Naive thymus-derived CD4-positive, alpha-beta T cell (primary cell): ENCODE measurements at places on chromosomes 2 and 18. TPM values are rescaled to one million over a fixed set of nuclear protein-coding genes. Genes with fewer than 3 reads are reported as not detected.

DNA sequence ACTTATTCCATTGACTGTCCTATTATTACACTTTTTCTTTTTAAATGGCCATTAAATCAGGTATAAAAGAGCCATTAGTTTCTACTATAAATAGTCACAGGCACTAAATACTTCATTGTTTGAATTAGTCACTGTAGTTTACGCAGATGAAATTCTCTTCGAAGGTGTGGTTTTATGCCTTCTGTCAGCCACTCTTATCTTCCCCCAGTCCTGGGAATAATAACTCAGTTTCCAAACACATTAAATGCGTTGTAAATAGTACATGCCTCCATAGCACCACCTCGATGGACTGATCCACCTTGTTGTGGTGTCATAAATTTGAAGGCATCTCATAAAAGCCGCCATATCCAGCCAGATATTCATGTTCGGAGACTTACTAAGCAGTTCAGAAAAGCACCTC is 72.1 kb upstream of the PARD3B start:
- H3K27ac ChIP-seq: no peak overlapping the region
- no peaks in the 10 kb centered on the region for H3K36me3 ChIP-seq
- no peaks in the 10 kb centered on the region for H3K27me3 ChIP-seq

DNA sequence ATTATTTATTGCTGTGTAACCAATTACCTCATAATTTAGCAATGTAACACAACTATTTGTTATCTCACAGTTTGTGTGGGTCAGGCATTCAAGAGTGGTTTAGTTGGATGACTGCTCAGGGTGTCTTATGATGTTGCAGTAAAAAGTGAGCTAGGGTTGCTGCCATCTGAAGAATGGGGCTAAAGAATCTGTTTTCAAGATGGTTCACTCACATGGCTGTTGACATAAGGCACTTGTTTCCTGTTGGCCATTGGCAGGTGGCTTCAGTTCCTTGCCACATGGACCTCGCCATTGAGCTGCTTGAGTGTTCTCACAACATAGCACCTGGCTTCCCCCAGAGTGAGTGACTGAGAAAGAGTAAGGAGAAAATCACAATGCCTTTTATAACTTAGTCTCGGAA is 123.2 kb downstream of the TMEM17 start:
- no peaks in the 10 kb centered on the region for H3K27me3 ChIP-seq

DNA sequence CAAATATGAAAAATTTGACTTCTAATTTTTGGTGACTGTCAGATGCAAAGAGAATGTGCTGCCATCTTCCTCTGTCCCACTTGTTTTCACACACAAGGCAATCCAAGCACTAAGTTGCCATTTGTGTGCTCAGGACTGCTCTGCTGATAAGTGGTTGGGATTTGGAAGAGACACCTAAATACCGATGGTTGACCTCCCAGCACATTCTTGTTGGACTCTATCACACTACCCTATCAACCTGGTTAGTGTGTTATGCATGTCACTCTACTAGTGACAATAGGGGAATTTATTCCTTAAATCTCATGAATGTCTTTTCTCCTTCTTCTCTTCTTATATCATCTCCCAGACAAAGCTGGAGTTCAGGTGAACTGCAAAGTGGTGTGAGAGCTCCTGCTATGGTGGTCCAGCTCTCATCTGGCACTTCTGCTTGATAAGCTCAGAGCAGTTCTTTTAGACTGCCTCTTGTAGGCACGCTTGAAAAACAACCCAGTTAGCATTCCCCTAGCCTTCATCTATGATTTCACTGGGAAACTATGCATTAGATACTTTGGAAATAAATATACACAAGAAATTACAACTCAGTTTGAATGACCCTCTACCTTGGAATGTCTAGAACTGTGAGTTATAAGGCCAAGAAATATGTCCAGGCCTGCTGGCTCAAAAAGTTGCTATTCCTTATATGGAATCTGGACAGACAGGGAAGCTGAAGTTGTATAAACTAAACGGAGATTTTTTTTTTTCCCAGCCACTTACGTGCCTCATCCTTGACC is 404.8 kb downstream of the MEIS1 start:
- no peaks in the 10 kb centered on the region for H3K27me3 ChIP-seq
- DNase-seq: no peak
- no peak overlapping the region for H3K27ac ChIP-seq
- no peak overlapping the region for H3K4me3 ChIP-seq

DNA sequence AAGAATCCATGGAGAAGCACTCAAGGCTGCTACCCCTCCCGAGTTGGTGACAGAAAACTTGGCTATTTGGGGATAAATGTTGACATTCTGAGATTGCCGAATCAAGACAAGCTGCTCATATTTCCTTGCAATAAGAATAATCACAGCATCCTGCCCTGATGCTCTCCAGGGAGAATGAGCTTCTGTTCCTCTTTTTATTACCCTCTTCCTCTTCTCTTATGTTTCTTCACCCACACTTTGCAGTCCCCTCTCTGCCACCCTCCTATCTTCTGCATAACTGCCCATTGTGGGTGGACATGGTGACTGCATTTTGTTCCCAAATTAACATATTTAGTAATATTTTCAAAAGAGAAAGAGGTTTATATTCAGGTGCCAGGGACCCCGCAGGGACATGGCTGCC is 11.9 kb upstream of the MSGN1 start:
- no peak for DNase-seq
- no peak overlapping the region for H3K4me3 ChIP-seq
- no peaks in the 10 kb centered on the region for H3K4me1 ChIP-seq
- H3K36me3 ChIP-seq: no peaks in the 10 kb centered on the region
- H3K27me3 ChIP-seq: no peaks in the 10 kb centered on the region

The ETAA1 gene
- 6.6 TPM for total RNA-seq

- H3K27ac ChIP-seq: no peak overlapping the region
- H3K4me1 ChIP-seq: no peaks in the 10 kb centered on the region
- DNase-seq: no peak
Measured at GRCh38 chr2:129763966-129764365, 215.5 kb upstream of the RAB6C start.

DNA sequence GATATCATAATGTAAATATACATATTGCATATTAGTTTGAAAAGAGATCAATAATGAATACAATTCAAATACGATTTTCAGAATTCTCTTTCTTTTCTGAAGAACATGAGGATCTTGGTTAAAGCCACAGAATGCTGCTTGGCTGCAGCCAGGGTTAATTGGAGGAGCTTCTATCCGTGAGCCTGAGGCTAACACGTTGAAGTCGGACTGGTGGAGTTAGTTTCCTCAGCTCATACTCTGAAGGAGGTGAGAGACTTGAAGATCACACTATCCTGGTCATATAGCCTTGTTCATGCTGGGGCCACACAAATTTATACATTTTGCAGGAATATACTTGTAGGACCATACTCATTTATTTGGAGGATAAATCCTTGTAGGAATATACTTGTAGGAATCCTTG is 335.8 kb downstream of the TRIB2 start:
- no peak overlapping the region for H3K4me3 ChIP-seq
- no peaks in the 10 kb centered on the region for H3K4me1 ChIP-seq
- no peaks in the 10 kb centered on the region for H3K36me3 ChIP-seq
- H3K27me3 ChIP-seq: no peaks in the 10 kb centered on the region

- no peaks in the 10 kb centered on the region for H3K4me1 ChIP-seq
- H3K27me3 ChIP-seq: no peaks in the 10 kb centered on the region
- no peak overlapping the region for H3K27ac ChIP-seq
- H3K36me3 ChIP-seq: no peaks in the 10 kb centered on the region
- DNase-seq: no peak
Measured at GRCh38 chr2:37527361-37527760, 144.1 kb downstream of the CDC42EP3 start.

- H3K4me1 ChIP-seq: no peaks in the 10 kb centered on the region
- no peaks in the 10 kb centered on the region for H3K36me3 ChIP-seq
- no peak for DNase-seq
- no peaks in the 10 kb centered on the region for H3K27me3 ChIP-seq
- H3K4me3 ChIP-seq: no peak overlapping the region
- no peak overlapping the region for H3K27ac ChIP-seq
Measured at GRCh38 chr2:146278881-146279280, 1565.9 kb upstream of the ACVR2A start.

DNA sequence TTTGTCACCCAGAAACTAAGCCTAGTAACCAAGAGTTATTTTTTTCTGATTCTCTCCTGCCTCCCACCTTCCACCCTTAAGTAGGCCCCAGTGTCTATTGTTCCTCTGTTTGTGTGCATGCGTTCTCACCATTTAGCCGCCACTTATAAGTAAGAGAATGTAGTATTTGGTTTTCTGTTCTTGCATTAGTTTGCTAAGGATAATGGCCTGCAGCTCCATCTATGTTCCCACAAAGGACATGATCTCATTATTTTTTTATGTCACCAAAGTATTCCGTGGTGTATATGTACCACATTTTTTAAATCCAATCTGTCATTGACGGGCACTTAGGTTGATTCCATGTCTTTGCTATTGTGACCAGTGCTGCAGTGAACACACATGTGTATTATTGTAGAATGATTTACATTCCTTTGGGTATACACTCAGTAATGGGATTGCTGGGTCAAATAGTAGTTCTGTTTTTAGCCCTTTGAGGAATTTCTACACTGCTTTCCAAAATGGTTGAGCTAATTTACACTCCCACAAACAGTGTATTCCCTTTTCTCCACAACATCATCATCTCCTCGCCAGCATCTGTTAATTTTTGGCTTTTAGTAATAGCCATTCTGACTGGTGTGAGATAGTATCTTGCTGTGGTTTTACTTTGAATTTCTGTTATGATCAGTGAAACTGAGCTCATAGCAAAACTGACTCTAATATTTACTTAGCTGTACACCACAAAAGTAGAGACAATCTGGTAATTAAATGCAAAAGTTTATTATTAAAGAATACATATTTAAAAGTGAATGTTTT is 660.1 kb upstream of the SLC8A1 start:
- no peaks in the 10 kb centered on the region for H3K4me1 ChIP-seq
- H3K4me3 ChIP-seq: no peak overlapping the region
- no peaks in the 10 kb centered on the region for H3K36me3 ChIP-seq

GRCh38 chr2:224722770-224723169 is 6.6 kb upstream of the CCDC195 start:
- no peaks in the 10 kb centered on the region for H3K36me3 ChIP-seq
- H3K4me1 ChIP-seq: no peaks in the 10 kb centered on the region
- no peak overlapping the region for H3K4me3 ChIP-seq
- no peaks in the 10 kb centered on the region for H3K27me3 ChIP-seq
- H3K27ac ChIP-seq: no peak overlapping the region
- no peak for DNase-seq

GRCh38 chr2:202064171-202064880 is 8.7 kb upstream of the KIAA2012 start:
- no peak for DNase-seq
- H3K36me3 ChIP-seq: no peaks in the 10 kb centered on the region
- no peaks in the 10 kb centered on the region for H3K4me1 ChIP-seq
- H3K4me3 ChIP-seq: no peak overlapping the region

The PJVK gene
- total RNA-seq: 3.8 TPM

The PROKR1 gene
- total RNA-seq: not detected

The APCDD1 gene
- total RNA-seq: not detected

DNA sequence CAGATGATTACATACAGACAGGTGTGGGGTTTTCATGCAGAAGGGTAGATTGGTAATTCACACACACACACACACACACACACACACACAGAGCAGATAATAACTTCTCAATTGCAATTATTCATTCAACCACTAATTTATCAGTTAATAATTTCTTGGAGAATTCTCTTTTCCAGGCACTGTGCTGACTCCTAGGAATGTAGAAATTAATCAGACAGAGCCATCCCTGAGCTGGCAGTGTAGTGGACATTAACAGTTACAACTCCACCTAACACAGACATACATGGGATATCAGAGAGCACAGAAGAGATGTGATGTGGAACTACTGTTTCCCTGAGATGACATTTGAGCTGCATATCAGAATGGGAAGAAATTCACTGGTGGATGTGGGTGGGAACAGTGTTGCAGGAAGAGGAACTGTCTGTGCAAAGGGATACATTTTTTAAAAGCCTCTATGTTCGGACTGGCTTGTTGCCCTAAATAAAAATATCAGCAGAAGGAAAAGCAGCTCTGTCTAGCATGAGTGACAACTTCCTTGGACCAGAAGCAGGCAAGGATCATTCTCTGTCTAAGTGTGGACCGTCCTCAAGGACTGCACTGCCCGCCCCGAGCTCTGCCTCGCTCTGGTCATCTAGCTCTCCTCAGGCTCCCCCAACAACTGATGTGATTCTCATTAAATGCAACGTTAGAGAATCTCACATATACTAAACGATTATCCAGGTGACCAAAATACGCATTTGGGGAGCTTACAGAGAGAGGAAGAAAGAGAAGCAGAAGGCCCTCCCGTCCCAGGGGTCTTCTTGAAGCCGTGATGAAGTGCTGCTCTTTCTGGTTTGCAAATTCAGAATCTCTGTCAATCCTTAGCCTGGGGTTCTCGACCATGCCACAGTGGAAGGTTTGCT is 173.4 kb upstream of the TRIB2 start:
- H3K27me3 ChIP-seq: no peaks in the 10 kb centered on the region
- H3K4me3 ChIP-seq: no peak overlapping the region
- DNase-seq: no peak
- H3K4me1 ChIP-seq: no peaks in the 10 kb centered on the region

The GALNT14 gene
- not detected for total RNA-seq

DNA sequence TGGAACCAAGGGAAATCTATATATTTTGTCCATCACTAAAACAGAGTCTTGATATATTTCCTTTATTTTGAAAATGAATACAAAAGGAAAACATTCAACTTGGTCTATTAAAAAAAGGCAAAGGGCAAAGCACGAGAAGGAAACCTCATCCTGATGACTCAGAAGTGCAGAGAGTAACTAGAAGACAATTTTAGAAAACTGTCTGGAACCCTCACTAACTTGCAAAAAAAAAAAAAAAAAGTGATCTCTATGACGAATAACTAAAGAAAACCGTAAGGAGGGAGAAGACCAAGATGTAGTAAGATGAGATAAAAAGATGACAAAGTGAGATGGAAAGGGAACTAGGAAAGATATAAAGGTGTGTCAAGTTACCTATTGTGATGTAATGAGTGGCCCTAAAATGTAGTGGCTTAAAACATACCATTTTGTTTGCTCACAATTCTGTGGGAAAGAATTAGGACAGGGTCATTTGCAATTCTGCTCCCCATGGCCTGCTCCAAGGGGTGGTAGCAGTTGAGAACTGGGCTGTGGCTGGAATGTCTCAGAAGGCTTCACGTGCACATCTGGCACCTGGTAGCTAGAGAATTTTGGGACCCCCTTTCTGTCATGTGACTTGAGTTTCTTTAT is 303.0 kb downstream of the DYSF start:
- no peak overlapping the region for H3K4me3 ChIP-seq
- H3K27me3 ChIP-seq: no peaks in the 10 kb centered on the region
- H3K27ac ChIP-seq: no peak overlapping the region
- no peaks in the 10 kb centered on the region for H3K4me1 ChIP-seq
- DNase-seq: no peak
- H3K36me3 ChIP-seq: no peaks in the 10 kb centered on the region
